Epithelial cell of alveolus of lung (primary cell): ENCODE measurements at places on chromosomes 6 and 20. TPM values are rescaled to one million over a fixed set of nuclear protein-coding genes. Genes with fewer than 3 reads are reported as not detected.

The SAMD5 gene
- 0.65 and 1.9 TPM in 2 replicates for total RNA-seq

The PRND gene
- total RNA-seq = 0.26 and 0.48 TPM in 2 replicates

The C6orf132 gene
- total RNA-seq = 1.5 and 3.9 TPM in 2 replicates

The TOX2 gene
- total RNA-seq = 50.7 and 78.0 TPM in 2 replicates

The SASH1 gene
- 15.4 and 17.0 TPM in 2 replicates for total RNA-seq

The STMND1 gene
- total RNA-seq = not detected in 2 replicates

The FAM83B gene
- total RNA-seq = 0.08 and 0.91 TPM in 2 replicates

The SALL4 gene
- total RNA-seq = 3.2 and 3.4 TPM in 2 replicates
